Spinal cord (tissue), 10 donors: ENCODE measurements at places on chromosomes 5 and 9. TPM values are rescaled to one million over a fixed set of nuclear protein-coding genes. Genes with fewer than 3 reads are reported as not detected.

PKD2L2 gene
- polyA plus RNA-seq: 0.63 TPM

DNA sequence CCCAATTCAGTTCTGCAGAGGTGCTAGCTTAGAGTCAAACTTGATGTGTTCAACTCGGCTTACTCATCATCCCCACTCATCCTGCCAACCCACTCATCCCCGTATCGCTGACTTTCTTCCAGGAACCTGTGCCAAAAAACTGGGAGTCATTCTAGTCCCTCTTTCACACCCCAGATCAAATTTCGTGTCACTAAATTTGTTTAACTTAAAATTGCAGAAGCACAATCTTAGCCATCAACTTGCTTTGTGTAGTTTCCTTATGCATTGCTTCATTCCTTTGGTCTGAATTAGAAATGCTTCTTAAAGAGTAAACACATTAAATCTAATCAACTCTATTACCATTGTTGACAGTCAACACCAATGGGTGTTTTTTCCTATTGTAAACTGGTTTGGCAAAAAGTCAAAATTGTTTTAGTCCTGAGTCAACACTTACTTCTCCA lies 162.4 kb downstream of the TTC39B start:
- H3K4me1 ChIP-seq: no peaks in the 10 kb centered on the region
- no peaks in the 10 kb centered on the region for H3K36me3 ChIP-seq
- H3K27ac ChIP-seq: no peak overlapping the region
- no peaks in the 10 kb centered on the region for H3K27me3 ChIP-seq
- DNase-seq: no peak
- H3K4me3 ChIP-seq: no peak overlapping the region

DNA sequence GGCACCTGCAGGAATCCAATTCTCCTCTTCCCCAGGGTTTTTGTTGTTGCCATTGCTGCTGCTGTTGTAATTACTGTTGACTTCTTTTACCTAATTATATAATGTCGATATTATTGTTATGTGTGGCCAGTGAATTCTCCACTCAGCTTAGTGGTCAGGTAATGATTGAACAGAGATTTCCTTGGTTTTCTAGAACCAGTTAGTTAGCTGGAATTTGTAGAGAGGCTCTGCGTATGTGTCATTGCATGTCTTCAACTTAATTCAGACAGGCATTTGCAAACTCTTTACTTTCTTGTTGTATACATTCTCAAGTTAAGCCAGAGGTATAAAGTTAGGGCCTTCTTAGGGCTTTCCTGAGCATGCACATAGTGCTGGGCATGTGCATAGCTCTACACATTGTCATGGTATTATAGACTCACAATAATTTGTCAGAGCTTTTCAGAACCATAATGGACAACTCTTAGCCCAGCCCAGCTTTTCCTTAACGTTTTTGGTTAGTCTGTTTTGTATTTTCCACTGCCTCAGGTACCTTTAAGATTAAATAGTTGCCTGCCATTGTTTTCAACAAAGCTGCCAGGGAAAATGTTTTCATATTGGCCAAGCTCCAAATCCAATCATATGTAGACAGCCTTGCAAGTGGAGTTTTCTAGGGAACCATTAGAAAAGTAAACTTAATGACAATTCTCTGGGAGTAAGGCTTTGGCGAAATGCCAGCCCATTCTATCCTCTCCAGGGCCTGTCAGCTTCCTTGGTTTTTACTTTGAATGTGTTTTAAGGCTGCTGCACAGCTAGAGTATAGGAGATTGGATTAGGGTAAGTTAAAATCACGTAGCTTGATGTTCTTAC lies 68.1 kb downstream of the UBE2R2 start:
- H3K4me1 ChIP-seq: peaks cover 2% of the 10 kb centered on the region
- no peaks in the 10 kb centered on the region for H3K27me3 ChIP-seq
- DNase-seq: peak; percentile 58
- no peaks in the 10 kb centered on the region for H3K36me3 ChIP-seq
- peak overlapping the region; percentile 33 for H3K27ac ChIP-seq

GRCh38 chr5:148443998-148444397 lies 60.2 kb downstream of the FBXO38 start:
- H3K4me3 ChIP-seq: no peak overlapping the region
- no peaks in the 10 kb centered on the region for H3K4me1 ChIP-seq
- H3K27ac ChIP-seq: no peak overlapping the region
- peak; percentile 95 for DNase-seq
- no peaks in the 10 kb centered on the region for H3K27me3 ChIP-seq

CCL27 gene
- 1.0 TPM for polyA plus RNA-seq

DNA sequence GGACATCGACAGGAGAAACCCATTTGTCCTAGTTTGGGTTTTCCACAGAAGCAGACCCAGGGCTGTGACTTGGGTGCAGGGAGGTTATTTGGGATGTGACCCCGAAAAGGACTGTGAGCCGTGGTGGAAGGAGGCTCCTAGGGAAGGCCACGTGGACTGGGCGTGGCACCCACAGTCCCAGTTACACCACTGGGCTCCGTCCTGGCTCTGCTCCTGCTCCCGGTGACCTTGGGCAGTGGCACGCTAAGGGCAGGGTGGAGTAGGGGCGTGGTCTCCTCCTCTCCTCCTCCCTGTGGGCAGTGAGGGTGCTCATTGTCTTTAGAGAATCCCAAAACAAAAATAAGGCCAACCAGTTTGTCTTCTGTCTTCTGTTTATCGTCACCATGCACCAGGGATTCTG lies 190.1 kb downstream of the GADD45G start:
- no peaks in the 10 kb centered on the region for H3K36me3 ChIP-seq
- H3K27me3 ChIP-seq: no peaks in the 10 kb centered on the region
- no peak overlapping the region for H3K4me3 ChIP-seq
- DNase-seq: no peak
- no peak overlapping the region for H3K27ac ChIP-seq
- no peaks in the 10 kb centered on the region for H3K4me1 ChIP-seq

SMIM33 gene
- polyA plus RNA-seq: not detected

GRXCR2 gene
- polyA plus RNA-seq: not detected

MED22 gene
- polyA plus RNA-seq: 41.2 TPM

TRPM3 gene
- polyA plus RNA-seq: 16.7 TPM

CHSY3 gene
- polyA plus RNA-seq: 4.6 TPM

GRCh38 chr5:36596247-36596646 lies 10.2 kb upstream of the SLC1A3 start:
- DNase-seq: no peak
- peaks cover 12% of the 10 kb centered on the region for H3K4me1 ChIP-seq
- H3K36me3 ChIP-seq: no peaks in the 10 kb centered on the region
- no peaks in the 10 kb centered on the region for H3K27me3 ChIP-seq
- H3K4me3 ChIP-seq: no peak overlapping the region
- no peak overlapping the region for H3K27ac ChIP-seq

EIF4E1B gene
- polyA plus RNA-seq: 1.9 TPM

AHRR gene
- polyA plus RNA-seq: 4.3 TPM

DNA sequence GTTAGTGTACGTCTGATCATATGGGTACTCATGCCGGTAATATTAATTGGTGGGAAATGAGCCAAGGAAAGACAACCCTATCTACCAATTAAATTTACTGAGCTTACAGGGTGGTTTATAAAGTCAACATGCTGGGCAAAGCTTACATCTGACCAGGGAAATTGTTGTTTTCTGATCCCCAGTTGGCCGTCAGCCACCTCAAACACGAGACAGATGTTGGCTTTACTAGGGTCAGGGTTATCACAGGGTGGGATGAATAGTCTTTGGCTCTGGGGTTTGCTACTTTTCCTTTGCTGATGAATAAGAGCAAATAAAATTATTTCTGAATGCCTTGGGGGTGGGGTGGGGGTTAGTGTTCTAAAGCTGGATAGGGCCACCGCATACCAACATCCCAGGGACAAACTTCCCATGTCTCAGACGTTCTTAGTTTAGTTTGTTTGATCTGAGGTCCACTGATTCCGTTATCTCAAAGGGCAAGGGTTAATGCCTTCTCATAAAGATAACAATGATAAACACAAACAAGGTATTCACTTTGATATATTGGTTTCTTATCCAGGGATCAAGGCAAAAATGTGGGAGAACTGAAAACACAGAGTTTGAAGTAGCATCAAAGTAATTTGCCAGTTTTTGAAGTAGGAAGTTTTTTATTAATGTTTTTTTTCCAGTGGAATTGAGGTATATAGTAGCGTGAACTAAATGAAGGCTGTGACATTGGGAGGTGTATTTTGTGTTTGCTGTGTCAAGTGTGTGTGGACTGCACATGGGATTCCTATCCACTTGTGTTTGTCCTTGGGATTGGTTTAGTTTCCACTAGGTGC lies 109.1 kb upstream of the RPS23 start:
- no peak overlapping the region for H3K4me3 ChIP-seq
- H3K36me3 ChIP-seq: no peaks in the 10 kb centered on the region
- H3K4me1 ChIP-seq: no peaks in the 10 kb centered on the region

DNA sequence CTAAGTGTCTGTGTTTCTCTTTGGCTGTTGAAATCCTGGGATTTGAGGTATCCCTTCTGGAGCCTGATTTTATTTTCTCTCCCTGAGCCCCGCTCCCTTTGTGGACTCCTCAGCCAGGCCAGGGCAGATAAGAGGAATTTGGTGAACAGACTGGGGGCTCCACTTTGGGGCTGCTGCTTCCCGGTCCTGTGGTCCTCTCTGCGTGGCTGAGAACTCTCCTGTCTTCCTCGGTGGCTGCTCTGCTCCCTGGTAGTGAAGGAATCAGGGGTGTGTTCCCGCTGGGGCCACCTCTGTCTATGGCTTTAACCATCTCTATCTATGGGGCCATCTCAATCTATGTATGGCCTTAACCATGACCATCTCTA lies 71.7 kb upstream of the SH3PXD2B start:
- no peaks in the 10 kb centered on the region for H3K4me1 ChIP-seq
- DNase-seq: no peak
- no peak overlapping the region for H3K4me3 ChIP-seq
- no peak overlapping the region for H3K27ac ChIP-seq
- H3K36me3 ChIP-seq: no peaks in the 10 kb centered on the region
- H3K27me3 ChIP-seq: no peaks in the 10 kb centered on the region

- no peak overlapping the region for H3K27ac ChIP-seq
- DNase-seq: peak; percentile 74
- H3K4me1 ChIP-seq: no peaks in the 10 kb centered on the region
- no peaks in the 10 kb centered on the region for H3K36me3 ChIP-seq
- no peaks in the 10 kb centered on the region for H3K27me3 ChIP-seq
Observed at GRCh38 chr5:13831351-13831750, 113.1 kb downstream of the DNAH5 start.

DNA sequence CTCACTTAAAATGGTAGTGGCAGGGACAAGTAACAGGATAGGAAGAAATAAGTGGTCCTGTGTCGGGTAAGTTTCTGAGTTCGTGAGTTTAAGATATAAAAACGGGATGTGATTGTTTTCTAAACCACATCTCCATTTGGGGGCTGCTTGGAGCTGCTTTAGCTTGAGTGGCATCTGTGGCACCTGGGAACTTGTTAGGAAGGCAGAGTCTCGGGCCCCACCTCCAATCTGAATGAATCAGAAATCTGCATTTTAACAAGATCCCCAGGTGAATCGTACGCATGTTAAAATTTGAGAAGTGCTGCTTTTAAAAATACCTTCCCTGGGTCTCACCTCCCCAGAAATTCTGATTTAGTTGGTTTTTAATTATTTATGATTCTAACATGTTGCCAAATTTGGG lies 78.1 kb downstream of the CDH6 start:
- no peaks in the 10 kb centered on the region for H3K4me1 ChIP-seq
- no peak for DNase-seq
- H3K36me3 ChIP-seq: no peaks in the 10 kb centered on the region
- no peak overlapping the region for H3K4me3 ChIP-seq
- no peaks in the 10 kb centered on the region for H3K27me3 ChIP-seq

DNA sequence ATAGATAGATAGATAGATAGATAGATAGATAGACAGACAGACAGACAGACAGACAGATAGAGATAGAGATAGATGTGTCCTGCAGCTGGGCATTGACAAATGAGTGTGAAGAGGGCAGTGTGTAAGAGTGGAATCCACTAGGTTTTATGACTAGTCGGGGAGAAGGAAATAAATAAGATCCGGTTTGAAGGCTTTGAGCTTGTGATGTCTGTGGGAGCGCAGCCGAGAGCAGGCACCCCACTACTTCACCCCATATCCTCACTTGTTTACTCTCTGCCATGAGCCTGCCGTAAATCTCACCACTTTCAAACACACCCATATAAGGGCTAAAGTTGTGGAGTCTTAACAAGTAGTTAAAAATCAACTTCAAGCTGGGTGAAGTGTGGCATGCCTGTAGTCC lies 1.4 kb upstream of the SUSD1 start:
- no peak overlapping the region for H3K4me3 ChIP-seq
- H3K27ac ChIP-seq: no peak overlapping the region
- no peak for DNase-seq
- peaks cover 22% of the 10 kb centered on the region for H3K4me1 ChIP-seq
- H3K27me3 ChIP-seq: no peaks in the 10 kb centered on the region
- no peaks in the 10 kb centered on the region for H3K36me3 ChIP-seq

DNA sequence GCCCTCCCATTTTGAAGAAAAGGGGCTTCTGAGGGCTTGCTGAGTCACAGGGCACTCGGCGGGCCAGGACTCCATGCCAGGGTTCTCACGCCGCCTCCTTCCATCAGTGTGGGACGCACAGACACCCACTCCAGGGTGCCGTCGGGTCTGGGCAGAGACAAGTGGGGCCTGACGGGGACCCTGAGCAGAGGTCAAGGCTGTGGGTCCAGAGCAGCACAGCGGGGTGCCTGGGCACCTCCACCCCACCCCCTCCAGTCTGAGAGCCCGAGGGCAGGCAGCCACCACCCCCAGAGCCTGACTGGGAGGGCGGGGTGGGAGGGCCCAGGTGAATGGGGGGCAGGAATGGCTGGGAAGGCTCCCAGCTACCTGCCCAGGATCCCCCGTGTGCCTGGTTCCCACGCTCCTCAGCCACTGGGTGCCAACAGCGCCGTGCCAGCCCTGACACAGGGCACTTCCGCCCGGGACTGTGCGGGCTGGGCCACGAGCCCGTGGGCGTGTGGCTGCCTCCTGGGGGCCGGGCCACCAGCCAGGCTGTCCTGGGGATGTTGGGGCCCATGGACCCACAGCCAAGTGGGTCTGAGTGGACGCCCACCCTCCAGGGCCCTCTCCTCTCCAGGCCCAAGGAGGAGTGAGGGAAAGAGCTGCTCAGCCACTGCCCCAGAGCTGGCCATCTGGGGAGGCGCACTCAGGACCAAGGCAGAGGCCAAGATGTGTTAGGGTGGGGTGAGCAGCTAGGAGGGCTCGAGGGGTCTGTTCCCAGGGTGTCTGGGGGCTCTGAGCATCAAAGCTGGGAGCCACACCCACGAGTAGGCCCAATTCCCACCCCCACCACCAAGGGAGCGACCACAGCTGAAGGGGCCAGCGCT lies 10.1 kb upstream of the NRARP start:
- no peaks in the 10 kb centered on the region for H3K27me3 ChIP-seq
- no peak for DNase-seq
- H3K4me1 ChIP-seq: peaks cover 46% of the 10 kb centered on the region
- peaks cover 28% of the 10 kb centered on the region for H3K36me3 ChIP-seq
- no peak overlapping the region for H3K27ac ChIP-seq

BASP1 gene
- 700 TPM for polyA plus RNA-seq

SLC4A9 gene
- polyA plus RNA-seq: 0.29 TPM

ASTN2 gene
- 41.1 TPM for polyA plus RNA-seq
